NCI-H2029 treated with DMSO at 0.1 percent for 48 hours (cell line): ENCODE measurements at places on chromosomes 1 and 21.
A peak's percentile ranks its signal among the peaks of the same experiment; 100 is the strongest.

DNA sequence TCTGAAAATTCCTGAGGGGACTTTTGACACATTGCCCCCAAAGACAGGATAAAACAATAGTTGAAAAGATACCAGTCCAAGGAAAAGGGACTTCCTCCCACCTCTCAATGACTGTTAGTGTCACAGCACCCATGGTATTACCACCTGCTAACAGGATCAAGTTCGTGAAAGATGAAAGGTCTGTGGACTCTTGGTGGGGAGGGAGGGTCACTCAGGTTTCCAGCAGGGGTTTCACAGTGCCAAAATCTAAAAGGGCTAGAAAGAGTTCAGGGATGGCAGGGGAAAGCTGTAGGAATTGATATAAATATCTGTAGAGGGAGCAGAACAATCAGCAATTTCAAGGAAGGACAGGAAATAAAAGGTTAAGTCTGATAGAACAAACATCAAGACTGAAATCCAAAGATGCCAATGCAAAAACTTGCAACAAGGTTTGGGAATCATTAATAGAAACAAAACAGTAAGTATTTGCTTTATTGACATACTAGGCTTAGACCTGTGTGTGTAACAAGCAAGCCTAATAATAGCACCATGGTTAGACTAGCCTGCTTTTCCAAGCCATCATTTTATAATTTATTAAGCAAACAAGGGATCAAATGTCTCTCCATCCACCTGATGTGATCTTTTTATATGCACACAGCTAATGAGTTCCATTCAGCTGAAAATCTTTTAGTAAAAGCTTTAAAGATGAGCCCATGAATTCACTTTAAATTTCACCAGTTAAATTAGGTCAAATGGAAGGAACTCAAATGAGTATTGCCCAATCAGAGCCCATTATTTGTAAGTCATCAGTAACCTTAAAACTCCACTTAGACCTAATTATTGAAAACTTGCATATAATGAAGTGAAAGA lies 3.7 kb downstream of the MCL1 start:
- DNase-seq = no peak

DNA sequence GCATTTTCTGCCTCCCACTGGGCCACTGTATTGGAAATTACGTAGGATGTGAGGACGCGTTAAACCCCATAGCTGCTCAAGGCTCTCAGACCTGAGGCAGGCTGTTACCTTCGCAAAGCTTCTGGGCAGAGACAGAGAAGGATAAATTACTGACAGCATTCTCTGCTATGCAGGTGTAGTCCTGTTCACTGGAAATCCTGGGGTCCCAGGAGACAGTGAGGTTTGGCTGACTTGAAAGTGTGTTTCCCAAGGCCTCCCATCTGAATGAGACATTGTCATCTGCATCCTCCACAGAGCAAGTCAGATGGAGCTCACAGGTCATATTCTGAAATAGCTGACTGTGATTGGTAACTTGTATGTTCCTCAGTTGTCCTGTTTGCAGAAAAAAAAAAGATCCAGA lies 32.0 kb downstream of the SLAMF6 start:
- DNase-seq = no peak

DNA sequence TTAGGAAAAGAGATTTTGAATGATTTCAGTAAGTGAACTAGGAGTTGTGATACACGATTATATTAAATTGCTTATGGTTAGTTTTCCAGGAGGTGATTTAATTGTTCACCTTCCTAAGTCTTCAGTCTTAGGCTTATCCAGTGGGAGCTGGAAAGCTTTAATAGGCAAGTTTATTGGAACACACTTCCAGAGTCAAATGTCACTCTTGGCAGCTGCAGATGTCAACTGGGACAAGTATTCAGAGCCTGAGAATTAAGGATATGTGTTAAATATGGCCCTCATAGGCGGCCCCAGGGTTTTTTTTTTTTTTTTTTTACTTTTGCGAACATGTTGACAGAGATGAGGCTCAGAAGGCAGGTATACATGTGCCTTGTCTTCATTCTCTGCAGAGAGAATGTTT lies 29.2 kb downstream of the UCK2 start:
- DNase-seq = no peak

DNA sequence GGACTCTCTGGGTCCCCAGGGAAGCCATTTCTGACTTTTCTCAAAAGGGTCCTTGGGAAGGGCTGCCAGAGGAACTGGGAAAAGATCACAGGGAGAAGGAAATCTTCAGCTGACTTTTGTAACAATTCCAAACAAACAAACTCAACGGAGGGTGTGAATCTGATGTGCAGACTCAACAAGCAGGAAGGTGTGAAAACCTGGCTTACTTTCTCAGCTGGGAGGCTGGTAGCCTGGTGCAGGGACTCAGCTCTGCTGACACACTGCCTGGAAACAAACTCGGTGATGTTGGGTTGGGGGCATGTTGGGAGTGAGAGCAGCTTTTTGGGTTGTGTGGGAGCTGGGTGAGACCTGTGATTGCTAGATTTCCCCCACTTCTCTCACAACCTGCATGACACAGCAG lies 10.2 kb upstream of the HSD3B2 start:
- no peak for DNase-seq

DNA sequence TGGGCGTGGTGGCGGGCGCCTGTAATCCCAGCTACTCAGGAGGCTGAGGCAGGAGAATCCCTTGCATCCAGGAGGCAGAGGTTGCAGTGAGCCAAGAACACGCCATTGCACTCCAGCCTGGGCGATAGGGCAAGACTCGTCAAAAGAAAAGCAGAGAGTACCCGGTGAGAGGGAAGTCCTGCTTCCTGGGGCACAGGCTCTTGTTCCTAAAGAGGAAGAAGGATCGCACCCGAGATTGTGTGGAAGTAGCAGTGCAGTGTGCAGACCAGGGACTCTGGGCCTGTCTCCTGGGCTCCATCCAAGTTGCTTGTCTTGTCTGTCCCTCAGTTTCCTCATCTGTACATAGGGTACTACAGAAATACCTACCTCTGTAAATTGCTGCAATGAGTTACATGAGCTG lies 29.6 kb downstream of the NBPF3 start:
- DNase-seq = no peak

GRCh38 chr1:56028244-56028643 lies 551.1 kb downstream of the PLPP3 start:
- no peak for DNase-seq

GRCh38 chr1:215022204-215022603 lies 60.3 kb upstream of the KCNK2 start:
- DNase-seq = no peak

DNA sequence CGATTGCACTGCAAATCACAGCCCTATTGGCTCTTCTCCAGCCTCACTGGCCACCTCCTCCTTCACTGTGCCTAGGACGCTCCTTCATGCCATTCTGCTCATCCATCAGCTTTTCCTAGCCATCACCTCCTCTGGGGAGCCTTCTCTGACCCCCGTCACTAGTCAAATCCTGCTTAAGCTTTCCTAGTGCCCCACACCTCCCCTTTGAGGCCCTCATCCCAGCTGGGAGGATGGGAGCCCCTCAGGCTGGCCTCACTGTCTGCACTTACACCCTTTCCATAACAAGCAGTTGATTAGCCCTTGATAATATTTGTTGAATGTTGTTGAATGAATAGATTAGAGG lies 50.7 kb downstream of the KLHDC7A start:
- peak; percentile 23 for DNase-seq

DNA sequence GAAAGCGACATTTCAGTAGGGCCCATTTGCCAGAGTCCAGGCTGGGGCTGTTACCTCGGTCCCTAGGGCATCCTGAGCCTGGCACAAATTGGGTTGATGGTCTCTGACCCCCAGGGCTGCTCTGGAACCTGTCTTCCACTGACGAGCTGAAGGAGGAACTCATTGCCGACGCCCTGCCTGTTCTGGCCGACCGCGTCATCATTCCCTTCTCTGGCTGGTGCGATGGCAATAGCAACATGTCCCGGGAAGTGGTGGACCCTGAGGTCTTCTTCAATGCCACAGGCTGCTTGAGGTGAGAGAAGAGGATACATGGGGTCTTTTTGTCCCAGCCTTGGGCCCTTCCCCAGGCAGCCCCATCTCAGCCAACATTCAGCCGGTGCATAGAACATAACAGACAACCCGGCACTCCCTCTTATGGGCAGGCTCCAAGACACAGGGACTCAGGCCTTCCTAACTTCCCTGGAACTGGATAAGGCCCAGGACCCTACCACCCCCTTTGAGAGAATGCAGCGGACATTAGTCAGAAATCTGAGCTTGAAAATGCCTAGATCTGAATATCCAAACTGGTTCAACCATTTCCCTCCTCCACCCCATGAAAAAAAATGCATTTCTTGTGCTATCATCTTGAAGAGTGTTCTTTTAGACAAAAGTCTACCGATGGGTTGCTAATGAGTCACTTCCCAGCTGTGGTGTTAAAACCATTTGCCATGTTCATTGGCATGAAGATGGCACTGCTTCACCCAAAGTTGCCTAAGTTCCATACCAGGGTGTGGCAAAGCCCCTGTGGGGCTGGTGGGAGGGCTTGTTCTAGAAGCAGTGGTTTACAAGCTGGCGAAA lies 35.4 kb downstream of the PKP1 start:
- DNase-seq = no peak

GRCh38 chr1:164660775-164661174 lies 101.8 kb downstream of the PBX1 start:
- no peak for DNase-seq

DNA sequence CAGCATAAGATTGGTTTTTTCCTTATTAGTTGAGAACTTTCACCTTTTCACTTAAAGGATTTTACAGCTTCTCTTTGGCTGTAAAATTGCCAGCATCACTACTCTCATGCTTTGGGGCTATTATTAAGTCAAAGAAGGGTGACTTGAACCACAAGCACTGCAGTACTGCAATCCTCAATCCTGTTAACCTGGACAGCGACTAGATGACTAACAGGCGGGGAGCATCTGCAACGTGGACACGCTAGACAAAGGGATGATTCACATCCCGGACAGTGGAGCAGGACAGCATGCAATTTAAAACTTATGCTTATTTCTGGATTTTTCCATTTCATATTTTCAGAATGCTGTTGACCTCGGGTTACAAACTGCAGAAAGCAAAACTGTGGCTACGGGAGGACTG lies 8.1 kb downstream of the ARV1 start:
- no peak for DNase-seq

GRCh38 chr21:16195538-16195910 lies 465.7 kb downstream of the USP25 start:
- no peak for DNase-seq

GRCh38 chr1:110133436-110133835 lies 16.9 kb upstream of the SLC6A17 start:
- DNase-seq = no peak

- no peak for DNase-seq
Observed at GRCh38 chr1:244246334-244246733, 195.3 kb downstream of the ZBTB18 start.

GRCh38 chr1:74486036-74486435 lies 26.4 kb downstream of the LRRC53 start:
- no peak for DNase-seq

- DNase-seq = no peak
Observed at GRCh38 chr1:227546598-227547309, 16.6 kb upstream of the ZNF678 start.
